ENCODE measurements at places on chromosomes 2 and 18. TPM values are rescaled to one million over a fixed set of nuclear protein-coding genes. Genes with fewer than 3 reads are reported as not detected.

GRCh38 chr2:69993708-69994107, 32.3 kb upstream of the ASPRV1 start:
- H3K27me3 ChIP-seq, result peaks cover 2% of the 10 kb centered on the region
- peaks cover 2% of the 10 kb centered on the region for H3K4me1 ChIP-seq
- DNase-seq, result no peak
- H3K36me3 ChIP-seq, result peaks cover 4% of the 10 kb centered on the region
- H3K27ac ChIP-seq, result peak overlapping the region; percentile 9

SLC4A1AP gene
- 24.7 TPM for total RNA-seq

LINC00305 gene
- not detected for total RNA-seq

- no peaks in the 10 kb centered on the region for H3K4me1 ChIP-seq
- H3K27me3 ChIP-seq, result no peaks in the 10 kb centered on the region
- no peak overlapping the region for H3K27ac ChIP-seq
- H3K36me3 ChIP-seq, result no peaks in the 10 kb centered on the region
Observed at GRCh38 chr2:214706986-214707385, 102.5 kb downstream of the BARD1 start.

MTX2 gene
- 35.7 TPM for total RNA-seq

DNA sequence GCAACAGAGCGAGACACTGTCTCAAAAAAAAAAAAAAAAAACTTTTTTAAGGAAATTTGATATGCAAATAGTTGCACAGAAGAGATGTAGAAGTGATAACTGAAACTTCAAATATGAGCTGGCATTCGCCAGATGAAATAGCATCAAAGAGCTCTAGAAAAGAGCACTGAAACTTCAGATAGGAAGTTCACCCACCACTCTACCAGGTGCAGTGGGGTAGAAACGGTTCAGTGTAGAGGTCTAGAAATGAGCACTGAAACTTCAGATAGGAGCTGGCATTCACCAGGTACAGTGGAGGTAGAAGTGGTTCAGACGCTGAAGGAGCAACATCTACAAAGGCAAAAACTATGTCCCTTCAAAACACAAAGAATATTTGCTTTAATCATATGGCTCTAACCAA, 9.0 kb upstream of the ONECUT2 start:
- H3K4me1 ChIP-seq, result peaks cover 18% of the 10 kb centered on the region
- H3K36me3 ChIP-seq, result no peaks in the 10 kb centered on the region
- no peak overlapping the region for H3K4me3 ChIP-seq
- DNase-seq, result no peak
- peaks cover 12% of the 10 kb centered on the region for H3K27me3 ChIP-seq

DNA sequence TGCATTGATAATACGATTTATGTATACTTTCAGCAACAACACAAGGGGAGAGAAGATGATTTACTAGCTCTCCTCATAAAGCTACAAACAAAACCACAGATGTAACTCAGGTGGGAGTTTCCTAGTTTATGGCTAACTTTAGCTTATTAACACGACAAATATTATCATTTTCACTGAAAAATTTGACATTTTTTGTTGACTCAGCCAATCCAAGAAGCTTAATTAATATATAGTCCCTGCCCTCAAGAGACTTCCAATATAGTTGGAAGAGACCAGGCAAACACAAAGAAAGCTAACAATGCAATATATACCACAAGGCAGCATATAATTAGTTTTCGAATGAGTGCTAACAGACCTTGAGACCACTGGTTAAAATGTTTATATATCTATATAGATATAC, 775 bp downstream of the WDR12 start:
- peaks cover under 1% of the 10 kb centered on the region for H3K36me3 ChIP-seq
- H3K27me3 ChIP-seq, result peaks cover 4% of the 10 kb centered on the region
- peaks cover 6% of the 10 kb centered on the region for H3K4me1 ChIP-seq
- H3K27ac ChIP-seq, result no peak overlapping the region
- no peak for DNase-seq

MPP4 gene
- 0.25 TPM for total RNA-seq

GRCh38 chr2:857081-857480, 93.6 kb upstream of the SNTG2 start:
- peaks cover 5% of the 10 kb centered on the region for H3K36me3 ChIP-seq
- no peak for DNase-seq
- H3K4me1 ChIP-seq, result no peaks in the 10 kb centered on the region
- peaks cover 2% of the 10 kb centered on the region for H3K27me3 ChIP-seq
- H3K27ac ChIP-seq, result no peak overlapping the region

DNA sequence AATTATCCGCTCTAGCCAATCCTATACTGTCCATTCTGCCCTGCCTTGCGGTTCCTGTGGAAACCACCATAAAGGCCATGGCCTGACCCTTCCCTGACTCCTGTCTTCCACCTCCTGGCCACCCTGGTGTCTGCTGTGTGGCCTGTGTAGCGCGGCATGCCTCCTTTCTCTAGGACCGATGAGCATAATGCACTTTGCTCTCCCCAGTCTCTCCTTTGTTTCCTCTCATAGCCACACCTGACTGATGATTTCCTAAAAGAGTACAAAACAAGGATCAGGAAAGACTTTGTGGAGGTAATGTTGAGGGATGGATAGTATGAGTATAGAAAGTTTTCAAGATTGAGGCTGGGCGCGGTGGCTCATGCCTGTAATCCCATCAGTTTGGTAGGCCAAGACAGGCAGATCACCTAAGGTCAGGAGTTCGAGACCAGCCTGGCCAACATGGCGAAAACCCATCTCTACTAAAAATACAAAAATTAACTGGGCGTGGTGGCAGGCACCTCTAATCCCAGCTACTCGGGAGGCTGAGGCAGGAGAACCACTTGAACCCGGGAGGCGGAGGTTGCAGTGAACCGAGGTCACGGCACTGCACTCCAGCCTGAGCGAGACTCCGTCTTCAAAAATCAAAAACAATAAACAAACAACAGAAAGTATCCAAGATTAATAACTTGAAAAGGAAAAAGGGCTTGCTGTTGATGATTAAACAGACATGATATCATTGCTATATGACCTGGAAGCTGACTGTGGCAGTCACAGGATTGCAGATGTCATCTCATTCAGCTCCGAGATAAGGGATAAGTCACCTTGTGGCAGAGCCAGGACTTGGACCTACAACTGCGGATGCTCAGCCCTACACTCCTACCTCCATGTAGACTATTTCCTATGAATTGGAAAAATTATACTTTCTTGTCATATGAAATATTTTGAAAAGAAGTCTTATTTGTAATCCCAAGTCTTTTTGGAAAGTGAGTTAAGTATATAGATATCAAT, 16.6 kb downstream of the SOWAHC start:
- no peaks in the 10 kb centered on the region for H3K4me1 ChIP-seq
- no peaks in the 10 kb centered on the region for H3K27me3 ChIP-seq
- DNase-seq, result no peak
- H3K4me3 ChIP-seq, result no peak overlapping the region
- H3K27ac ChIP-seq, result no peak overlapping the region

GRCh38 chr2:44001716-44002115, 5.9 kb upstream of the LRPPRC start:
- no peak overlapping the region for H3K27ac ChIP-seq
- H3K4me1 ChIP-seq, result no peaks in the 10 kb centered on the region
- H3K4me3 ChIP-seq, result no peak overlapping the region
- no peaks in the 10 kb centered on the region for H3K27me3 ChIP-seq
- DNase-seq, result no peak
- H3K36me3 ChIP-seq, result no peaks in the 10 kb centered on the region

MC4R gene
- total RNA-seq, result not detected

- peaks cover 9% of the 10 kb centered on the region for H3K36me3 ChIP-seq
- no peaks in the 10 kb centered on the region for H3K4me1 ChIP-seq
- no peak overlapping the region for H3K4me3 ChIP-seq
- H3K27me3 ChIP-seq, result no peaks in the 10 kb centered on the region
Observed at GRCh38 chr18:79884294-79884962, 67.0 kb downstream of the SLC66A2 start.

Measured in glutamatergic neuron (in vitro differentiated cells).